ENCODE measurements at places on chromosomes 16 and 17.

DNA sequence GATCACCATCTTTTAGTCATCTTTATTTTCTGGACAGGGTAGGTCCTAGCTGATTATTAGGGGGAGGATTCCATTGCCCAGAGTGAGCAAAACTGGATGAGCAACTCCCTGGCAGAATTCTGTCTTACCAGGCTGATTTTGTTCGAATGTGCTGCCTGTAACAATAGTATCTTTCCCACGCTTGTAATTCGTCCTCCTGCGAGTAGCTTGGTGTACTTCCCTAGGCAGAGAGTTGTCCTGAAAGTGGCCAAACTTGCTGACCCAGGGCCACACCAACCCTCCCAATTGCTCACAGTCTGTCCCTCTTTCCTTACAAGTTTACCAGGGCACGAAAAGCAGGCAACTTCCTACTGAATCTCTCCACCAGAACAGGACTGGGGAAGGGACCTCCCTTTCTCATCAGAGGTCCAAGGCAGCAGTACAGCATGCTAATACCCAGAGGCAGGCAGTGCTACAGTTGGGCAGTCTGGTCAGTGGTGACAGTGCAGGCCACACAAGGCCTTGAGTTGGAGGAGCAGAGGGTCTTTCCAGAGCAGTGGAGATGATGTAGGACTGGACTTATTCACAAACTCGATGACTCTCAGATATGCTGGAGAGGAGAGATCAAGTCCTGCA, 67.8 kb upstream of the NLK start:
- no peak for DNase-seq

- no peak for DNase-seq
These were observed 24.0 kb upstream of the SSTR5 start for GRCh38 chr16:1048442-1049112.

- no peak for DNase-seq
These were observed 537.7 kb upstream of the HSBP1 start for GRCh38 chr16:83270061-83270460.

GRCh38 chr17:70407506-70407905, 238.2 kb downstream of the KCNJ2 start:
- no peak for DNase-seq

DNA sequence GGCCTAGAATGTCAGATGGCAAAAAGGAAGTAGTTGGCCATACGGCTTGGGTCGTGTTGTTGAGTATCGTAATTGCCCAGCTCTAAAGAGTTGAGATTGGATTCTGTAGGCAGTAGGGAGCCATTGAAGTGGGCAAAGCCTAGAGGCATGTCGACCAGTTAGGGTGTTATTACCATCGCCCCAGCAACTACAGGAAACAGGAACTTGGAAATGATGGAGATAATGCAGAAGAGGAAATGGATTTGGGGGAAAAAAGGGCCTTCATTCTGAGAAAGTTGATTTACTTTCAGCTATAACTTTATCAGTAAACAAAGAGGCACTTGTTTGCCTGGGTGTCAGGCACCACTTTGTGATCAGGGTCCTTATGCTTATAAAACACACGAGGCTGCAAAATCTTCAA, 52.6 kb downstream of the COX10 start:
- DNase-seq: no peak

DNA sequence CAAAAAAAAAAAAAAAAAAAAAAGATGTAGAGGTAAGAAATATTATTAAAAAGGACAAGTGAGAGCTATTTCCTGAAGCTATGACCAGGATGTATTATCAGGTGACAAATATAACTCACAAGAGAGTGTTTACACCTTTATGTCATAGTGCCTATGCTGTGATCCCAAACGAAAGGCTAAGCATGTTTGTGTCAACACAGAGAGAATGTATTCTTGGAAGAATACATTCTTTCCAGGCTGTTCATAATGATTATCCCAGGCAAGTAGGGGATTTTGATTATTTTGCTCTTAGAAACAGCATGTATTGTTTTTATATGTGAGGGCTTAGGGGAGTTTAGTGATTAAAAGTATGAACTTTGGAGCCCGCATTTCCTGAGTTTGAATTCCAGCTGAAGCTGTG, 175.0 kb downstream of the SPECC1 start:
- no peak for DNase-seq

DNA sequence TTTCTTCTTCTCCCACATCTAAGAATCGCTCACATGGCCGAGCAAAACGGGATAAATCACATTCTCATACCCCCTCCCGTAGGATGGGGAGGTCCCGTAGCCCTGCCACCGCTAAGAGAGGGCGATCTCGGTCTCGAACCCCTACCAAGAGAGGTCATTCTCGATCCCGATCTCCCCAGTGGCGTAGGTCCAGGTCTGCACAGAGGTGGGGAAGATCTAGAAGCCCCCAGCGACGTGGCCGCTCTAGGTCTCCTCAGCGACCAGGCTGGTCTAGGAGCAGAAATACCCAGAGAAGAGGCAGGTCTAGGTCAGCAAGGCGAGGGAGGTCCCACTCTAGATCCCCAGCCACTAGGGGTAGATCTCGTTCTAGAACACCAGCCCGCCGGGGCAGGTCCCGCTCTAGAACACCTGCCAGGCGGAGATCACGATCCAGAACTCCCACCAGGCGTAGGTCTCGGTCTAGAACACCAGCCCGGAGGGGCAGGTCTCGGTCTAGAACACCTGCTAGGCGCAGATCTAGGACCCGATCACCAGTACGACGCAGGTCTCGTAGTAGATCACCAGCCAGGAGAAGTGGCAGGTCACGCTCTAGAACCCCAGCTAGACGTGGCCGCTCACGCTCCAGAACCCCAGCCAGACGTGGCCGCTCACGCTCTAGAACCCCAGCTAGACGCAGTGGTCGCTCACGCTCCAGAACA, 9.6 kb downstream of the SRRM2 start:
- DNase-seq: no peak

- no peak for DNase-seq
These were observed 15.7 kb upstream of the KPNB1 start for GRCh38 chr17:47633996-47634395.

DNA sequence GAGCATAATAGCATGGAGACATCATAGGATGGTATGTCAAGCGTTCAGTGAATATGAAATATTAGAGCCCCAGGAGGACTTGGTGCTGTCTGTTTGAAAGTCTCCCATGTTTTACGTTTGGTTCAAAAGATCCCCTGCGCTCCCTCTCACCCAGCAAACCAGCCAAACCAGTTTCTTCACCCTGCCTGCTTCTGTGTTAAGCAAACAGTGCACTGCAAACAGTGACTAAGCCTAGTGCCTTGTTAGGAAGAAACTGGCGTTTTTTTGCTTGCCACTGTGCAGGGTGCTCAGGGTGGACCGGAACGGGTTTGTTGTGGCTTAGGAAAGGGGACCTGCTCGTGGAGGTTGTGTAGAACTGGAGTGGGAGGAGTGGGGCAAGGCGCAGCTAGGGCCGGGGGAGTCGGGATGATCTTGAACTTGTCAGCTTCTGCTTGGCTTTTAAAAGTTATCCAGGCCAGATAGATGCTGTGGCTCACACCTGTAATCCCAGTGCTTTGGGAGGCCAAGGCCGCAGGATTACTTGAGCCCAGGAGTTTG, 7.7 kb downstream of the CDH1 start:
- DNase-seq: peak; percentile 63

DNA sequence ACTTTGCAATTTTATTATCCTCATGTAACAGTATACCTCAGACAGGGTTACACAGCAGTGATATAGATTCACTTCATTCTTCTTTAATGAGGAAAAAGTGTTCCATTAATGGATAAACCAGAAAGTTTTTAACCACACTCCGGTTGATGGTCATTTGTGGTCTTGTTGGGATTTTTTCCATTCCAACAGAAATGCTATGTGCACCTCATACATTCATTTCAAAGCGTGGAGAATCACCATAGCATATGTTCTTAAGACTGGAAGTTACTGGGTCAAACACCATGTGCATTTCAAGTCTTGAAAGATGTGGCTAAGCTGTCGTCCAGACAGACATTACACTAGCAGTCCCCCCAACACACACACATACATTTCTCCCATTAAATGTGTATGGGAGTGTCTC, 245.8 kb upstream of the CDH5 start:
- DNase-seq: no peak

- no peak for DNase-seq
These were observed 22.1 kb downstream of the TRIM25 start for GRCh38 chr17:56891751-56892150.

GRCh38 chr17:79027274-79027924, 3.4 kb downstream of the C1QTNF1 start:
- DNase-seq: no peak

- DNase-seq: no peak
These were observed 62.1 kb downstream of the MYO1D start for GRCh38 chr17:32814836-32815235.

GRCh38 chr16:66928702-66929388, 3.5 kb upstream of the RRAD start:
- no peak for DNase-seq

GRCh38 chr16:77043076-77043475, 147.9 kb upstream of the MON1B start:
- DNase-seq: no peak

GRCh38 chr17:35069311-35069710, 5.8 kb upstream of the RFFL start:
- no peak for DNase-seq

GRCh38 chr16:88941913-88942909, 34.8 kb downstream of the CBFA2T3 start:
- no peak for DNase-seq

DNA sequence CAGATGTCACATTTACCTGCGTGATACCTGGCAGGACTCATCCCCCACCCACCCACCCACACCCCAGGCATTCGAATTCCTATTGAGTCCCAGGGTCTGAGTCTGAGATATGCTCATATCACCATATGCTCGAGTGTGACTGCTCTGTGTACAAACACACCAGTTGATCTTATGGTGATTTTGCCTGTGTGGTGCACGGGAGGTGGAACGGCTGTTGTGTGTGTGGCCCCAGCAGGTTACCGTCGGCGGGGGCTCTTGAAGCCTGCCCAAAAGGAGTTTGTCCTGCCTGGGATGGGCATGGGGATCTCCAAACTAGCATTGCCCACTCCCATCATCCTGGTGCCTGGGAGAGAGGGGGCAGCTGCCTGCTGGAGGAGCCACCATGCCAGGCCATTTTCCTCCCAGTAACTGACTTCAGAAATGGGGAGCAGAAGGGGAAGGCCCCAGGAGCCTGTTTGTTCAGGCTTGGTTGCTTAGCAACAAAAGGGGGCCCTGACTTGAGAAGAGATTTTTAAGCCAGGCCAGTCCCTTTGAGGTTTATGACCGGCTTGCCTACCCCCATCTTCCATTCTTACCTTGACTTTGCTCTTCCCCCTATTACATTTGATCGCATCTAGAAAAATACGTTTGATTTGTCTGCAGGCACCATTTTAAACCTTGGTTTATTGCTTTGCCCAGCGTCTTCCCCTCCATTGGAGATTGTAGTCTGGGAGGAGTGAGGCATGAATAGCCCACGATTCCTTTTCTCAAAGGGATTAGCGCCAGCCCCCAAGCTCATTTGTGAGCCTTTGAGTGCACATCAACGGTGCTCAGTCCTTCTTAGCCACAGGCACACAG, 217.7 kb downstream of the CCDC182 start:
- no peak for DNase-seq

- DNase-seq: no peak
These were observed 10.1 kb downstream of the IL32 start for GRCh38 chr16:3075523-3075915.

DNA sequence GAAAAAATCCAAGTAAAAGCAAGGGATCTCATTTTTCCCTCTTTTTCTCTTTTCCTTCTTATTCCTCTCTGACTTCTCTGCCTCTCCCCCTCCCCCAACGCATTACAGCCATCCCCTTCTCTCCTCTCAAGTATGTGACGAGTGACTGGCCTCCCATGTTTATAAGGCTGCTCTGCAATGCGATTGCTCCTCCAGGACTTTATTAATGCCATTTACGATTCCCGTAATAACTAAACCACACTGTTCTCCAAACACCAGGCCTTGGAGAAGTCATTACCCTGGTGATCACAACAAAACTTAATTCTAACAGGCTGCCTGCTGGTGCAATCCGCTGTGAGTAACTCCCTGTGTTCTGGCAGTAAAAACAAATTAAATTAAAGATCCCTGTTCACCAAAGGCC, 88.8 kb downstream of the HS3ST3B1 start:
- no peak for DNase-seq

DNA sequence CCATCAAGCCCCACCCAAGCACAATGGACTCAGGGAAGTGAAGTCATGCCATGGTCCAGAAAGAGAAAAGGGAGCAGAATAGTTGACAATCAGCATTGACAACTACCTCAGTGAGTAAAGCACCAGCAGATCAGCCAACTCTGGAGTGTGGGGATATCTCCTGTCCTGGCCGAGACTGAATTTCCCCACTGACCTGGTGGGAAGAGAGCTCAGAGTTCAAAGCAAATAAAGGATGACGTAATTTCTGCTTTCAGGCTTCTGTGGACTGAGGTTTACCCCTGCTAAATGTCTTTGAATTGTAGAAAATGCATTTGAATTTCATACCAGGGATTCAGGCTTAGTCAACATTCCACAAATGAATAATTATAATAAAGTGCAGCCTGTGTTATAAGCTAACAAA, 152.9 kb downstream of the CBLN1 start:
- DNase-seq: no peak

DNA sequence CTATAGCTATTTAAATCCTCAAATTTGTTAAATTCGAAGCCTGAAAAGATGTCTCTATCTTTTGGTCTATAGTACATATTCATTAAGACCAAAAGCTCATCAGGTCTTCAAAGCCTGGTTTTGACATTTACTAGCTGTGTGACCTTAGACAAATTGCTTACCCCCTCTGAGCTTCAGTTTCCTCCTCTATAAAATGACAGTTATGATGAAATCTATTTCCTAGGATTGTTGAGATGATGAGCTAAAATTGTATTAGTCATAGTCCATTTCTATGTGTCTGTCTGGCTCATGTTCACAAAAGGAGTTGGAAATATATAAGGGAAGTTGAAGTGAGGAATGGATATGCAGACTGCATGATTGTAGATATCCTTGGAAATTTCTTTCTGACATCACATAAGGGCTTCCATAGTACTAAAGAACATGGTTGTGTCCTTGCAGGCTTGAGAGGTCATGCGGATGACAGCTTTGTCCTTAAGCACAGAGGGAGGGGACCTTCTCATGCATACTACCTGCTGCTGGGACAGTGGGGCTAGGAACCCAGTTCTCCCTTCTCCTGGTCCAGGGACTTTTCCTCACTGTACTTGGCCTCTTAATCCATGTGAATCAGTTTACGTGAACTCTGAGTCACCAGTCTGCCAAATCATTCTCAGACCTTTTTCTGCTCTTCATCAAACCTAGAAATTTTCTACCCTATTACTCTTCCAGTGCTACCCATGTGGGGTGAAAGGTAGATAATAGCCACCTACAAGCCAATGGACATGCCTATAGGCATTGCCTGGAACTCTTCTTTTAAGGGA, 487.5 kb upstream of the SALL1 start:
- no peak for DNase-seq

DNA sequence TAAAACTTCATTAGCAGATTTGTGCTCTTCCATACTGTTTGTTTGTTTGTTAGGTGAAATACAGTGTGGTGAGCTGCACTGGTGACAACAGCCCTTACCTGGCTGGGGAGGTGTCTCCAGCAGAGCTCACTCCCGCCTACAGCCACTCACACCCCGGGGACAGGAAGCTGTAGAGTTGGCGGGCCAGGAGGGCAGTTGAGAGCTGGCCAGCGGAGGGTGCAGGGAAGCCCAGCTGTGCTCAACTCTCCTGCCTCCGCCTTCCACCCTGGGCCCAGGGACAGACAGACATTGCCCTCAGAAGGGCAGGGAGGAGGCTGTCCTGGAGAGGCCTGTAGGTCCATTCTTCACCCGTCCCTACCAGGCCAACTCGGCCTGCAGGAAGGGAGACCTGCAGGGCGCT, 48.6 kb upstream of the PVALEF start:
- DNase-seq: no peak

Data from iPS DF 6.9 (cell line).